ENCODE measurements at places on chromosomes 5 and 9. TPM values are rescaled to one million over a fixed set of nuclear protein-coding genes. Genes with fewer than 3 reads are reported as not detected.

- DNase-seq, result no peak
These were observed 140.5 kb downstream of the ENTREP1 start for GRCh38 chr9:69465473-69465872.

DNA sequence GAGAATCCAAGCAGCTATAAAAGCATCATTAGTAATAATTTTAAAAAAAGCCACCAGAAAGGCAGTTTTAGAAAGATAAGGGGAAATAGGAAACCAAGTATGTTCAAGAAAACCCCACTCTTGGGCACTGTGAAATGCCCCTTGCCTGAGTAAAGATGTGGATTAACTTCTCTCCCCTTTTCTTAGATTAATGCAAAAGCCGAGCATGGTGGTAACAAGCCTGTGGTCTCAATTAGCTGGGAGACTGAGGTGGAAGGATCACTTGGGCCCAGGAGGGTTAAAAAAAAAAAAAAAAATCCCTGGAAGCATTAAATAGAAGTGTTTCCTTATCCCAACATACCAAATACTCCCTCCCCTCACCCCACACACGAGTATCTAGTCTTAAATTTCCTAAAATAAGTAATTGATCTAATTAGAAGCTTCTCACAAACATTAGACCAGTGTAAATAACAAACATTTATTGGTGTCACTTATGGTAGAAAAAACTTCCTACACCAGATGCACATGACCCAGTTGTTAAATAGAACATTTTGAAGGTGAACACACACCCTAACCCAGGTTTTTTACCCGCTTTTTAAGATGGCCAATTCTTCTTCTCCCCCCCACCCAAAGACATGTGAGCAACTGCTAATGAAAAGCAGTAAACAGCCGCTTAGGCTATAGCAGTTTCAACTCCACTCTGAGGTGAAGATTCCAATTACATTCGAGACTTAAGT, 5.2 kb downstream of the HSPA5 start:
- no peak for DNase-seq

GRCh38 chr9:97601228-97601898, 31.8 kb downstream of the TSTD2 start:
- DNase-seq, result no peak

DNA sequence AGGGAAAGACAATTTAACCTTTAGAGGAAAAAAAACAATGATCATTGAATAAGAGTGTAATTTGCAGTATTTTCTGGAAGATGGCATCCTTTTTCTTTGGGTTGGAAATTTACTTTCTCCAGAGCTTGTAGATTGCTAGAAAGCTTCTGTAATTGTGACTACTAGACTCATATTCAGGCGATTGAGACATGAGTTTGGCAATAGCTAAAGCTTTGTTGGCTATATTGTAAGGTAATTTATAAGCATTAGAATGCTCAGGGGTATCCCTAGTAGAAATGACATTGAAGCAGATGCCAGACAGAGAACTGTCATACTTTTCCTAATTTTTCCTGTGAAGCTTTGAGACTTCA, 115.3 kb downstream of the UNC13B start:
- DNase-seq, result no peak

DNA sequence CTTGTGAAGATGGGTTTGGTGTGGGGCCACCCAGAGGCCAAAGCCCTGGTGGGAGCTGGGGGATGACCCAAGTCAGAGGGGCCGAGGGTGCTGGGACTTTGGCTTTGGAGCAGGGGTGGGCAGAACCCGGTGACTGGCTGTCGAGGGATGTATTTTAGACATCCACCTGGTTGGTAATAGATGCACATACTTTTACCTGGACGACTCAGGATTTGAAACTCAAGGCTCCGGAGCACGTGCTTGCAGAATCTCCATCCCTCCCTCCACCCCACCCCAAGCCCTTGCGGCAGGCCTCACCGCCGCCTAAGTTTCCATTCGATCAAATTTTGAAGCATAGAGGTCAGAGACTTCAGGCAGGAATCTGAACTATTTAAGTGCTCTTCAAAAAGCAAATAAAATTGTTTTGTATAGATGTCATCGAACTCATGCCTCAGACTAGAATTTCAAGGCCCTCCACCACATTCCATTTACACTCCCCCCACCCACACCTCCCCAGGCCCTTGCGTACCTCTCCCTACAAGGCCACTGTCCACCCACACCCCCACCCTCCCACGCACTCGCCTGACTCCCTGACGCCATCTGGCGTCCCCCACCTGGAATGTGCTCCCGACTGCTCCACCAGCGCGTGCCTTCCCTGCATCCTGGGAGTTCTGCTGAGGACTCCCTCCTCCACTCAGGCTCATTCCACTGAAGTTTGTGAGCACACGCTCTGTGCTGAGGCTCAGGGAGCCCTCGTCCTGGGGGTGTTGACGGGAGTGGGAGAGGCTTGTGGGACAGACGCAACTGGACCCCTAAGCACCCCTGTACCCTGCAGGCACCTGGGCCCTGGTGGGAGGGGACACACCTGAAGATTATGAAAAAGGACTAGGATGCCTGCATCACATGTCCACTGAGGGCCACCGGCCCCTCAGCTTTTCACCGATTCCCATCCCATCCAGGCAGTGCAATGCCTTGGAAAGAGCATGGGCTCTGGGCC, 56.4 kb upstream of the RPL26L1 start:
- DNase-seq, result peak; percentile 64

GRCh38 chr9:20028849-20029231, 240.0 kb upstream of the SLC24A2 start:
- DNase-seq, result no peak

GRCh38 chr9:10744669-10745068, 131.9 kb upstream of the PTPRD start:
- DNase-seq, result no peak

GRCh38 chr5:117982691-117983090, 1005.7 kb downstream of the DTWD2 start:
- peak; percentile 41 for DNase-seq

- no peak for DNase-seq
These were observed 237.4 kb upstream of the PRDM9 start for GRCh38 chr5:23269981-23270380.

GRCh38 chr9:120655005-120655622, 59.2 kb downstream of the MEGF9 start:
- DNase-seq, result no peak

AFAP1L1 gene
- 6.9 TPM for total RNA-seq

DNA sequence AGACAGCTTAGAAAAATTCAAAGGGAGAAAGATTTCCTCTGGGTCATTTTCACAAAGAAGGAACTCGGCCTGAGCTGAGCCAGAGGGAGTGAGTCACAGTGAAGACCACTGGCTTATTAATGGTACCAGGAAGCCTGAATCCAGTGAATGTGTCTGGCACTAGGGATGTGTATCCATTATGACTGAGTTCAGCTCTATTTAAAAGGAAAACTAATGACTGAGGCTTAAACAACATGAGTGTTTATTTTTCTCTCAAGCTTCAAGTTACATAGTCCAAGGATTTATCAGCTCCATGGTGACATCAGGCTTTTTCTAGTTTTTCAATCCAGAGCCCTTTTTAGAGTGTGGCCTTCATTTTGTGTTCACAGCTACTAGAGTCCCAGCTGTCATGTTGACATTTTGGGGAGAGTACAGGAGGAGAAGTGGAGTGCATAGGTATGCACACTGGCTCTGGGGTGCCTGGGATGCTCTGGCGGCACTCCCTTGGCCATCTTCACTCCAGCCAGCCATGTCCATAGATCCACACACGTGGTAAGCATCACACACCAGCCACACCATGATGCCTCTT, 159.5 kb upstream of the ERCC6L2 start:
- no peak for DNase-seq

ERMP1 gene
- 28.8 TPM for total RNA-seq

SV2C gene
- total RNA-seq, result 0.05 TPM

FOCAD gene
- total RNA-seq, result 37.1 TPM

SLC6A19 gene
- total RNA-seq, result not detected

GRCh38 chr9:124735121-124735520, 36.0 kb downstream of the NR6A1 start:
- DNase-seq, result no peak

DNA sequence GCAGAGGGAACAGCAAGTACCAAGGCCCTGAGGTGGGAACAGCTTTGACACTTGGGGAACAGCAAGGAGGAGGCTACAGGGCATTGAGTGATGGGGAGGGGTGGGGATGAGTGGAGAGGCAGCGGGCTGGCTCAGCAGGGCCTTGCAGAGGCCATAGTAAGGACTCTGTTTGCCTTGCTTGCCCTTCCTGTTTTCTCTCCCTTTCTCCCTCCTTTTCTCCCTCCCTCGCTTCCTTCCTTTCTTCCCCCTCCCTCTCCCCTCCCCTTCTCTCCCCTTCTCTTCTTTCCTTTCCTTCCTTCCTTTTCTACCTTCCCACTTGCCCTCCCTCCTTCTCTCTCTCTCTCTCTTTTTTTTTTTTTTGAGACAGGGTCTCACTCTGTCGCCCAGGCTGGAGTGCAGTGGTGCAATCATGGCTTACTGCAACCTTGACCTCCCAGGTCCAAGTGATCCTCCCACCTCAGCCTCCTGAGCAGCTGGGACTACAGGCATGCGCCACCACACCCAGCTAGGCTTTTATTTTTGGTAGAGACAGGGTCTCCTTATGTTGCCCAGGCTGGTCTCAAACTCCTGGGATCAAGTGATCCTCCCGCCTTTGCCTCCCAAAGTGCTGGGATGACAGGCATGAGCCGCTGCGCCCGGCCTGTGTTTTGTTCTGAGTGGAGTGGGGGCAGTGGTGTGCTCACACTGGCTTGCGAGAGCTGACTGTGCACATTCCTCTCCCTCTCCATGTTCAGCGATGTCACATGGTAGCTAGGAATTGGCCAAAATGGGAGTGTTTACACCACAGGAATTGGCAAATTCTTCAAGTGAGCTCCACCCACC, 17.1 kb downstream of the IER5L start:
- no peak for DNase-seq

DNA sequence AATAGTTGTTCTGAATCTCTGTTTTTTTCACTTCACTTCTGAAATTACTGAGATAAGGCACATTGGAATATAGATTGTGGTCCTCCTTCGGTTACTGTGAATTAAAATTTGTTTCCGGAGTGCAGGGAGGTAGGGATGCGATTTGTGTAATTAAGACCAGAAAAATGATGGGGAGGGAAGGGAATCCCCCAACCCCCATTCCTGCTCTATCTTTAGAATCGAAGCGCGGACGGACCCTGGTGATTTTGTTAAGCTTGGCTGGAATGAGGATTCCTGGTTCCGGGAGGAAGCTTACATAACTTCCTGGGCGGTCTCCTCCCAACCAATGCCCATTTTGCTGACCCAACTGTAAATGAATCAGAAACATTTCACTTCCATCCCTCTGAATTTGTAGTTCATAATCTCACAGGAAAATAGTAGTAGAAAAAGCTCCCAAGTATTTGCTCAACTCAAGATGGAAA, 220.1 kb upstream of the MSX2 start:
- DNase-seq, result no peak

- no peak for DNase-seq
These were observed 25.7 kb upstream of the RFK start for GRCh38 chr9:76419782-76420380.

DNA sequence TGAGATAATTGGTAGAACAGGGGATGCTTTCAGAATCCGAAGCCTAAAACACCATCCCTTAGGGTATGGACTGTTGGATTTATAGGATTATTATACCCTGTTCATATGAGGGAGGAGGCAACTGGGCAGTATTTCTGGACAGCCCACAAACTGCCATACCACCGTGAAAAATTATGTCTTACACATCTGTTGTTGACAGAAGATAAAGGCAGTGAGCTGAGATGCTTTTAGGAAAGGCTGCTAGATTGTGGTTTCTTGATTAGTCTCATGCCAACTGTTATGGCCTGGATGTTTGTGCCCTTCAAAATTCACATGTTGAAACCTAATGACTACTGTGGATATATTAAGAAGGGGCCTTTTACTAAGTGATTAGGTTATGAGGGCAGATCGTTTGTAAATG, 83.7 kb upstream of the DHFR start:
- DNase-seq, result no peak

IRX2 gene
- total RNA-seq, result 63.2 TPM

DNA sequence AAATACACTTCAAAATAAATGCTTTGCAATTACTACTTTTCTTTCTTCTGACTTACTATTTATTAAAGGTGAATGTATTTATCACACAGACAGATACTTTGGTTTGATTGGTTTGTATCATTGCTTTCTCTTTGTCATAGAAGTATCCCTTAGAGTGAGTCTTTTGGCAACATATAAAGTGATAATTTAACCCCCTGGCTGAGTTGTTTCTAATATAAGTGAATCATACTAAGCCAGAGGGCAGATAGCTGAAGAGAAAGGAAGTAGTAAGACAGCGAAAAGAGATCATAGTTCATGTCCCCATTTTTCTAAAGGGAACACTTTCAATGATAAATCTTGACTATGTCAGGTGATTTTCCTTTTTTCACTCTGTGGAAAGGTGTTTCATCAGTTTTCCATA, 38.6 kb downstream of the CAMK4 start:
- no peak for DNase-seq

DNA sequence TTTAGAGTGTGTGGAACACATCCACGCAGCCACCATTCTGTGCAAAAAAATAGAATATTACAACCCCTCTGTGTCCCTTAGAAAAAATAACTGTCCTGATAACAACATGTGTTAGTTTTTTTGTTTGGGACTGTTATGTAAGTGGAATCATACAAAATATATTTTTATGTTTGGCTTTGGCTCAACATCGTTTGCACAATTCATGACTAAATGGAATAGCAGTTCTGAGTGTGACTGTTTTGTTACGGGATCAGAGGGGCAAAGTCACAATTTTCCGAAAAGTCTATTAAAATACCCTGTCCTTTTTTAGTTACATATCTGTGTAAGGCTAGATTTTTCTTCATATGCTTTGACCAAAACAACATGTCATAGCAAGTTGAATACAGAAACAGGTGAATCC, 12.8 kb downstream of the MTREX start:
- DNase-seq, result no peak

DNA sequence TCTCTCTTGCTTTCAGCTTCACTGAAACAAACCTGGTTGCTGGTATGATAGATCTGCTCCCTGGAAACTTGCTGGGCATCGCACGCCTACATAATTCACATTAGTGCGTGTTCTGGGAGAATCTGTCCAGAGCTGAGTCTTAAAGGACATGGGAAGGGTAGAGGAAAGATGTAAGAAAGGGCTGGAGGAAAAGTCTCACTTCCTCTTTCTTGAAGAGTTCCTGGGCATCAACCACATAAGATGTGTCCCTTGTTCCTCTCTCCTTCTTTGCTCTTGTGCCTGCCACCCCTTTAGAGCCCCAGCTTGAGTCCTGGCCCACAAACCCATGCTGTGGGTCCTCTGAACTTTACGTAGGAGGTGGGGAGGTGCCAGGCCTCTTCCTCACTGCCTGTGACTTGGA, 205.3 kb upstream of the PANK3 start:
- no peak for DNase-seq

- no peak for DNase-seq
These were observed 28.3 kb upstream of the NDFIP1 start for GRCh38 chr5:142080248-142080647.

- no peak for DNase-seq
These were observed 88.2 kb downstream of the LIFR start for GRCh38 chr5:38468202-38468673.

CTNNAL1 gene
- total RNA-seq, result 50.7 TPM

Data from WTC11 (cell line).